ENCODE measurements at places on chromosomes 6 and 20.

DNA sequence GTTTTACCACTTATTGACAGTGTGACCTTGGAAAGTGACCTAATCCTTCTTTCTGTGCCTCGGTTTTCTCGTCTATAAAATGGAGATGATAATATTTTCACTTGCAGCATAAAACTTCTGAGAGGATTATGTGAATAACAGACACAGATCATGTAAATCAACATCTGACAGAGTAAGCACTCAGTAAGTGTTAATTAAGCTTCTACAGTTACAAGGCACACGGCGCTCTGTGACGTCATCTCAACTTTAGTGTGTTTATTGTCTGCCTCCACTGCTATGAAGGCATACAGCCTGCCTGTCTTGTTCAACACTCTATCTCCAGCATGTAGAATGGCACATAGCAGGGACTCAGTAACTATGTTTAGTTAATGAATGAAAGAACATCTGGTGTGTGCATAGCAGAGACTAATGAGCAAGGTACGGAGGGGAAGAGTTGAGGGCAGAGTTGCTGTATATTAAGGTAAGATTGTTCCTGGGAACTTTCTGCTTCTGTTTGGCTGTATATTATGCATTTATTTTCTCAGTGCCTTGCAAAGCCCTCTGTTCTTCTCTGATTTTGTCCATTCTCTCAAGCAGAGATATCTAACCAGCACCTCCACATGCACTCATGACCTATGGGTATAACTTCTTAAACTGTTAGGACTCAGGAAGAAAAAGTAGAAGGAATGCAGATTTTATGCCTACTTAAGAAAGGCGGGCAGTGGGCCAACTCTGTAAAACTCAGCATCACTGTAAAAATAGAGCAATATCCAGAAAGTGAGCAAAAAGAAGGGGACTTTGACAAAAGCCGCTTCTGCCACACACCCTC lies 66.4 kb upstream of the STMND1 start:
- DNase-seq, result no peak

GRCh38 chr20:63355781-63356295 lies 5.3 kb downstream of the CHRNA4 start:
- DNase-seq, result no peak

GRCh38 chr6:169964486-169965180 lies 213.2 kb downstream of the ERMARD start:
- DNase-seq, result no peak

- no peak for DNase-seq
Observed at GRCh38 chr6:37273690-37274089, 15.7 kb upstream of the TMEM217 start.

DNA sequence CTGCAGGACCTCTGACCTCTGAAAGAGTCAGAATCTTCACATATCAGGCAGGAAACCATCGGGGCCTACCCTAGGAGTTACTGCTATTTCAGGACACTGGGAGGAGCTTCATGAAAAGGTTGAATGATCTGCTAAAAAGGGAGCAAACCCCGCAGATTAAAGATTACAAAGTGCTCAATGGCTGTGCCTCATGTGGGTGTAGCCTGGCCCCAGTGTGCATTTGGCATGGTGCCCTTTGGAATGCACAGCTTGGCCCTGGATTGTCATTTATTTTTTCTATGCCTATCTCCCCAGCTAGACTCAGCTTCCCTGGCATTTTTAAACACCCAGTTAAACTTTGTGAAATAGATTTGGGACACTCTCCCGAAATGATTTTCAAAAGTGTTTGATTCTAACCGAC lies 368.5 kb upstream of the SPTLC3 start:
- no peak for DNase-seq

DNA sequence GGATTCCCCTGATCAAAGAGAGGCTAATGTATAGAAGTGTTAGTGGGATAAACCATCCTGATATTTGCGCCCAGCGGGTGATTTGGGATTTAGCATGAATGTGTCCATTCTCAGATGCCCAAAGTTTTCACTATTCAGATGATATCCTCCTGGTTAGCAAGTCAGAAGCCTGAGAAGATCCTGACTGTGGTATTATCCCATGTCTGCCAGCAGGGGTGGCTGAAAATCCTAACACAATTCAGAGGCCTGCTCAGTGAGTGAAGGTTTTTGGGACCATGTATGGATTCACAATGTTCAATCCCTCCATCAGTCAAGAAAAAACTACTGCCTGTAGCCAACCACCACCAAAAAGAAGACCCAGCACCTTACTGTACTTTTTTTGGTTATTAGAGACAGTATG lies 34.1 kb upstream of the SPACA1 start:
- no peak for DNase-seq

- no peak for DNase-seq
Observed at GRCh38 chr6:159321267-159321666, 152.1 kb downstream of the FNDC1 start.

- no peak for DNase-seq
Observed at GRCh38 chr6:119352001-119352400, 2.4 kb upstream of the MAN1A1 start.

DNA sequence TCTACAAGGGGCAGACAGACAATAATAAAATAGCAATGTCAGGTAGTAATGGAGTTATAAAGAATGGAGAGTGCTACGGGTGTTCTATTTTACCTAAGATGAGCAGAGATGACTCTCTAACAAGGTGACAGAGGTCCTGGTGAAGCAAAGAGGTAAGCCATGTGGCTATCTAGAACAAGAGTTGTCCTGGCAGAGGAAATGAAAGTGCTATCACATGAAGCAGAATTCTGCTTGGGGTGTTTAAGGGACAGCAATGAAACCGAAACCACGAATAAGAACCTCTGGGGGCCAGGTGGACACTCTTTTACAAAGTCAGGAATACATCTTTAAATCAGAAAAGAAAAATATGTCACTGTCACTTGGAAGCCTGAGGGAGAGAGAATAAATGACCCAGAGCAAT lies 37.9 kb upstream of the IRAK1BP1 start:
- no peak for DNase-seq

GRCh38 chr6:10194816-10195672 lies 219.8 kb downstream of the TFAP2A start:
- DNase-seq, result no peak

GRCh38 chr6:125222531-125223455 lies 69.2 kb downstream of the TPD52L1 start:
- DNase-seq, result no peak

DNA sequence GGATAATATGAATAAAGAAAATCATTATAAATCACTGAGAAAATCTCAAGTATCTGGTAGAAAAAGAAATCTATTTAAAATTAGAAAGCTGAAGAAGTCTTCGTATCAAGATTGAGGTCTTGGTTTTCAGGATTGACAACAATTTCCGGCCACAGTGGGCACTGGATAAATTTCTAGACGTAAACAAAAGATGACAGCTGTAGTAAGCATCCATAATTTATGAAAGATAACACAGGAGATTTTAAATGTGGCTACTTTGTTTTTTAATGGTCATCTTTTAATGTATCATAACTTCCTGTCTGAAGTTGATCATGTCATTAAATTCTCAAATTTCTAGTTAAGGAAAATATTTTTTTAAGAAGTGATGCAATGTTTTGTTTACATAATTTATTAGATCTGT lies 444.2 kb downstream of the HTR1B start:
- no peak for DNase-seq

- DNase-seq, result no peak
Observed at GRCh38 chr6:156946370-156946936, 169.3 kb downstream of the ARID1B start.

DNA sequence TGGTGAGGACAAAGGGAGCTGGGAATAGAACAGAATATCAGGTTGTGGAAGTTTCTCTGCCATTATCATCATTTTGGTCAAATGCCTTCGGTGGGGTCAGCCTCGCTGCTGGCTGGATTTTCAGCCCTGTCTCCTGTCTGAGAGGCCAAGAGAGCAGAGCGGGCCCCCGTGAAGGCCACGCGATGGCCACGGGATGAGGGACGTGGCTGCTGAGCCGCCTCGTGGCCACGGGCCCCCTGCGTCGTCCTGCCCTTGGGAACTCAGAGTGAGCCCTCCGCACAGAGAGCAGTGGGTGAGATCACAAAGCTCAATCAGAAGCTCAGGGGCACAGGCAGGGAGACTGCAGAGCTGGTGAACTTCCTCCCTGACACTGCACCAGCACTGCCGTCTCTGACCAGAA lies 363.7 kb downstream of the CDH4 start:
- no peak for DNase-seq

- DNase-seq, result no peak
Observed at GRCh38 chr6:7129360-7129759, 21.6 kb downstream of the RREB1 start.

GRCh38 chr6:40907198-40907701 lies 131.8 kb downstream of the UNC5CL start:
- no peak for DNase-seq

- no peak for DNase-seq
Observed at GRCh38 chr6:1190366-1190765, 121.5 kb upstream of the FOXQ1 start.

GRCh38 chr6:118843685-118844390 lies 50.1 kb upstream of the ASF1A start:
- no peak for DNase-seq

DNA sequence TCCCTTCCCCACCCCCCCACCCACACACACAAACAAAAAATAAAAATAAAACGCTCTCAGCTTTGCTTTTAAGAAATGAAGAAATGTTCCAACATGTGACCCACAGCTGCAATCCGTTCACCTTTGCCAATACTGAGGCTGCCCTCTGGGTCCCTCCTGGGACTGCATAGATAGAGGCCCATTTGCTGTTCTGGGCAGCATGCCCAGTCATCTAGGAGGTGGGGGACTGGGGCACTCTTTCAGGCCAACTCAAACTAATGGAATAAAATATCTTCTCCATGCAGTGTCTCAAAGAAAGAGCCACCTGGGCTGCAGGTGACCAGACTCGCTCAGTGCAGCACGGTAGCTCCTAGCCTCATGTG lies 79.9 kb downstream of the SLC22A3 start:
- no peak for DNase-seq

DNA sequence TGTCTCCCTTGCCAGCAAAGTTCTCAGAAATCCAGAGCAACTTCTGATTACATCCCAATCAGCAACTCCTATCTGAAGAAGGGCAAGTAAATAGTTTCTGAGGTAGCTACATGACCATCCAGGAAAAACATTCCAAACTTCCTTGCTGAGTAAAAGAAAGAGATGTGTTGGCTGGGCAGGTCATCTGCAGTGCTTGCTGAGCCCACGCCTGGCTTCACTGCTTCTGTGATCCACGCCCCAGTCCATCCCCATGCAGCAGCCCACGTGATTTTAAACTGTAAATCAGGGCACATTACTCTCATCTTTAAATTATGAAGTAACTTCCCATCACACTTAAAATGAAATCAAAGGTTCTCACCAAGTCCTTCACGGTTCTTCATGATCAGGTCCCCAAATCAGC lies 603.6 kb downstream of the QKI start:
- DNase-seq, result no peak

GRCh38 chr6:3876101-3876500 lies 26.9 kb downstream of the FAM50B start:
- DNase-seq, result no peak

GRCh38 chr6:18567380-18567779 lies 180.2 kb downstream of the RNF144B start:
- DNase-seq, result no peak

DNA sequence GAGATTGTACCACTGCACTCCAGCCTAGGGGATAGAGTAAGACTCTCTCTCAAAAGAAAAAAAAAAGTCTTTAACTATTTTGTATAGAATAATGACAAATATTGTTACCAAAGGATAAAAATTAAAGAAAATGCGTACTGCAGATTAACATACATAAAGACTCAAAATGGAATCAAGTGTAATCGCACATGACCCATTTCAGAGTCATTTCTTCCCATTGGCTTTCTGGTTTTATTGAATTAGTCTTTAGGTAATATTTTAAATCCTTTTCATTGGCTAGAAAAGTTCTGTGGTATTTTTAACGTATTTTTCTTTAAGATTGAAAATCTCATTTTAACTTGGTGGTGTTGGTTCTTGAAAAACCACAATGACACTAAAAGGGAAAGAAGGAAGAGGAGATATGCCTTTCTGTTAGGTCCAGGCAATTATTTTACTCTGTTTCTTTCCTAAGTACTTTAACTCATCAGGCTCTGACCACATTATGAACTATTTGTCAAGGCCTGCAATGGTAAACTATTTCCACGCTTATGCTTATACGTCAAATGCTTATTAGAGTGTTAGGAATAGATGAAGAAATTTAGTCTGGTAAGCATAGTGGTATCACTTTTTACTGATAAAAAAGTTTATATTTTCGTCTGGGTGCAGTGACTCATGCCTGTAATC lies 52.3 kb downstream of the PLEKHG1 start:
- no peak for DNase-seq

GRCh38 chr6:139883776-139884175 lies 509.3 kb upstream of the CITED2 start:
- no peak for DNase-seq

DNA sequence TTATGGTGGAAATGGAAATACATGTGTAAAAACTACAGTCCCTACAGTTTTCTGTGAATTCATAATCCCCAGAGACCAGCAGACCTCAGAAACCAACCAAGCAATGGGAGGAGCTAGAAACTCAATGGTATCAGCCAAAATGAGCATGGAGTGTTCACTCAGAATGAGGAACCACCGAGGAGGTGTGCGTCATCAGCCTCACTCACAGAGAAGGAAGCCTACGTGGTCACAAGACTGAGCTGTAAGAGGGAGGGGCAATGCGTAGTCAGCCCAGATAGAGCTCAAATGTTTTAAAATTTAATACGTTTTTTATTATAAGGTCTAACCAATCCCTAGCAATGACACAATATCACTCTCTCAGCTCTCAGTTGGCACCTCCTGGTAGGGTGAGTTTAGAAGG lies 17.4 kb downstream of the MYLK4 start:
- no peak for DNase-seq

- no peak for DNase-seq
Observed at GRCh38 chr6:134864558-134864957, 85.3 kb downstream of the ALDH8A1 start.

- no peak for DNase-seq
Observed at GRCh38 chr6:159329081-159329480, 159.9 kb downstream of the FNDC1 start.
